ENCODE measurements at places on chromosomes 16 and 17.

DNA sequence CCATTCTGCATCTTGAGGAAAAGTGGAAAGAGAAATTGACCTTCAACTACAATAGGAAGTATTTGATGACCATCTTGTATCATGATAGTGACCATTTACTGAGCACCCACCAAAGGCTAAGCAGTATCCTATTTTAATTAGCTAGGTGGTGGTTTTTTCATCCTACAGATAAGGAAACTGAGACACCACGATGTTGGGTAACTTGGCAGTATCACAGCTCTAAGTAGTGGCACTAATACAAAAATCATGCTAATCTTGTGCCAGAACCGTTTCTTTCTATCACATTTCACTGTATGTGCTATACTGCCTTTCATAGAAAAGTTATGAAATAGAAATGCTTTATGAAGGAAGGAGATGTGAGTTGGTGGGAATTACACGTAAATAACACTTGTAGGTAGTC, 2.3 kb downstream of the EVI2B start:
- H3K27me3 ChIP-seq, result no peaks in the 10 kb centered on the region
- no peak overlapping the region for H3K27ac ChIP-seq
- no peaks in the 10 kb centered on the region for H3K4me1 ChIP-seq
- no peaks in the 10 kb centered on the region for H3K36me3 ChIP-seq
- no peak overlapping the region for H3K4me3 ChIP-seq

- no peaks in the 10 kb centered on the region for H3K4me1 ChIP-seq
- H3K27ac ChIP-seq, result no peak overlapping the region
- no peaks in the 10 kb centered on the region for H3K36me3 ChIP-seq
Observed at GRCh38 chr16:51710186-51710585, 559.1 kb upstream of the SALL1 start.

DNA sequence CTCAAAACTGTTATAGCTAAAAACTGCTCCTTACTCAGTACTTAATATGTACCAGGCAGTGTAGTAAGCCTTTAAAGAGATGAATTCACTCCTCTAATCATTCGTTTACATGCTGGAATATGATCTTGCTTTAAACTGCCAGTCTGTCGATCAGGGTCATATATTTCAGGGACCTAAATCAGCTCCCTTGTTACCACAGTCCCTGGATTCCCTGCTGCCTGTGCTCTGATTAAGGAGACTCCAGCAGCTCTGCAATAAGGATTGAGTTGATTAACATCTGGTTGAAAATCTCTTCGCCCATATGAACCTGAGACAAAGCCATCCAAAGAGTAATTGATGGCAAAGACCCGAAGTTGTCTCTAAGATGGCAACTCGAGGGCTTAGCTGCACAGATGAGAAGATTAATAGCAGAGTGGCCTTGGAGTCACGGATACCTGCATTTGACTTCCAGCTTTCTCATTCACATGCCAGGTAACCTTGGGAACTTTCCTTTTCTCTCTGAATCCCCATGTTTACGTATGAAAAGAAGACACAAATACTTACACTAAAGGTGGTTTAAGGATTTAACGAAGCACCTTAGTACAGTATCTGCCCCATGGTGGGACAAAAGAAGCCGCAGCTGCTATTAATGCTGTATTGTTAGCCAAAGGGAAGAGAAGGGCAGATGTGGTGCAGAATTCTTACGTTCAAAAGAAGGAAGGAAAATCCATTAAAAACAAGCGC, 68.2 kb downstream of the VAT1L start:
- no peak for DNase-seq
- no peak overlapping the region for H3K27ac ChIP-seq
- no peaks in the 10 kb centered on the region for H3K4me1 ChIP-seq
- no peaks in the 10 kb centered on the region for H3K27me3 ChIP-seq

DNA sequence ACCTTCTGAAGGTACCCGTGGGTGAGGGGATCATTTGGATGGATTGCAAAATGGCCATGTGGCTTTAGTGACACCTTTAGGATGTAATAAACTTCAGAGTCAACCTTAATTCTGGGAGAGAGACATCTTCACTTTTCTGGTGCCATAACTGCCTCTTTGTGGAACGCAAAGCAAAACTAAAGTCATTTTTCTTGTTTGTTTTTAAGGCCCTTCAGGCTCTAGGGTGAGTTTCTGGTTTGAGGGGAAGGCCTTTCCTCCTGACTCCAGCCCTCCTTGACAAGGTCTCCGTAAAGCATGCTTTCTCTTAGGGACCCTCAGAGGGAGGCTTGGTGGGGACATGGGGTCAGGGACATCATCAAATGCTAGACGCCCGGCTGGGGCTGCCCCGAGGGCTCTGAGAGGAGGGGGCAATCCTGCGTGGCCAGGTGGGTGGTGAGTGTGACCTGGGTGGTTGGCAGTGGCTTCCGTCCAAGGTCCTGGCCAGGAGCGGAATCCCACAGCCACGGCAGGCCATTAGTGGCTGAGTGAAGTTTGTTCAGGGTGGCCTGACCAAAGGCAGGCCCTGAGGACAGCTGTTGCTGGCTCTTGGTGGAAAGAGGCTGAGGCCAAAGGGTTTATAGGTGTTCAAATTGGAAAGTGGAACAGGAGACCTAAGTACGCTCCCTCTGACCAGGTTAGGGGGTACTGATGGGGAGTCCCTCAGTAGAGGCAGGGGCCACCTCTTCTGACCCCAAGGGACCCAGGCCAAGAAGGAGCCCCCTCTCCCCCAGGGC, 112.2 kb downstream of the METRNL start:
- H3K27me3 ChIP-seq, result no peaks in the 10 kb centered on the region
- H3K36me3 ChIP-seq, result no peaks in the 10 kb centered on the region
- H3K27ac ChIP-seq, result peak overlapping the region; percentile 81
- H3K4me1 ChIP-seq, result peaks cover 64% of the 10 kb centered on the region
- no peak overlapping the region for H3K4me3 ChIP-seq

- no peak for DNase-seq
- no peak overlapping the region for H3K27ac ChIP-seq
- no peaks in the 10 kb centered on the region for H3K27me3 ChIP-seq
- H3K4me3 ChIP-seq, result no peak overlapping the region
- no peaks in the 10 kb centered on the region for H3K36me3 ChIP-seq
Observed at GRCh38 chr17:75821552-75821951, 22.7 kb downstream of the UNC13D start.

GRCh38 chr16:71460236-71460635, 1.8 kb downstream of the ZNF23 start:
- H3K4me1 ChIP-seq, result peaks cover 10% of the 10 kb centered on the region
- peaks cover 15% of the 10 kb centered on the region for H3K36me3 ChIP-seq
- H3K27ac ChIP-seq, result no peak overlapping the region
- DNase-seq, result no peak
- no peaks in the 10 kb centered on the region for H3K27me3 ChIP-seq

- H3K4me1 ChIP-seq, result peaks cover 42% of the 10 kb centered on the region
- no peaks in the 10 kb centered on the region for H3K36me3 ChIP-seq
- no peak overlapping the region for H3K27ac ChIP-seq
- no peak for DNase-seq
- H3K4me3 ChIP-seq, result no peak overlapping the region
Observed at GRCh38 chr17:31692027-31692426, 167.0 kb downstream of the COPRS start.

GRCh38 chr17:81476635-81477034, 36.0 kb downstream of the ACTG1 start:
- DNase-seq, result no peak
- H3K4me1 ChIP-seq, result peaks cover 21% of the 10 kb centered on the region
- H3K36me3 ChIP-seq, result no peaks in the 10 kb centered on the region
- H3K4me3 ChIP-seq, result no peak overlapping the region
- no peaks in the 10 kb centered on the region for H3K27me3 ChIP-seq
- no peak overlapping the region for H3K27ac ChIP-seq

DNA sequence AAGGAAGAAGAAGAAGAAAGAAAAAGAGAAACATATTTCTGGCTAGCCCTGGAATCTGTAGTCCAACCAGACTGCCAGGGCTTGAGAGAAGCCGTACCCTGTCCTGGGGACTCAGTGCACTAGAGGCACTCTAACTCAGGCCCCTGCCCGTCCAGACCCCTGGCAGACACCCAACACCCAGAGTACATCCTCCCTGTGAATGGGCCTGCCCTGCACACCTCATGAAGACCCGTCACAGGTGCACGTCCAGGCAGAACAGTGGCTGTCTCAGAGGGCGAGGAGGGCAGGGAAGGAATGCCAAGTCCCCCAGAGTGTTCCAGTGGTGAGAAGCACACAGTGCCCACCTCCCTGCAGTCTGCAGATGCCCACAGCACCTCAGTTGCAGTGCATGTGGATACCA, 23.0 kb downstream of the MPG start:
- H3K27ac ChIP-seq, result peak overlapping the region; percentile 66
- H3K4me1 ChIP-seq, result peaks cover 32% of the 10 kb centered on the region

- no peak overlapping the region for H3K4me3 ChIP-seq
- H3K4me1 ChIP-seq, result peaks cover 28% of the 10 kb centered on the region
- H3K36me3 ChIP-seq, result no peaks in the 10 kb centered on the region
- DNase-seq, result no peak
- H3K27me3 ChIP-seq, result no peaks in the 10 kb centered on the region
- H3K27ac ChIP-seq, result no peak overlapping the region
Observed at GRCh38 chr17:59722623-59723022, 15.2 kb downstream of the VMP1 start.

- no peaks in the 10 kb centered on the region for H3K36me3 ChIP-seq
- H3K27ac ChIP-seq, result no peak overlapping the region
- no peak overlapping the region for H3K4me3 ChIP-seq
- DNase-seq, result no peak
Observed at GRCh38 chr16:48829336-48830310, 219.6 kb upstream of the N4BP1 start.

DNA sequence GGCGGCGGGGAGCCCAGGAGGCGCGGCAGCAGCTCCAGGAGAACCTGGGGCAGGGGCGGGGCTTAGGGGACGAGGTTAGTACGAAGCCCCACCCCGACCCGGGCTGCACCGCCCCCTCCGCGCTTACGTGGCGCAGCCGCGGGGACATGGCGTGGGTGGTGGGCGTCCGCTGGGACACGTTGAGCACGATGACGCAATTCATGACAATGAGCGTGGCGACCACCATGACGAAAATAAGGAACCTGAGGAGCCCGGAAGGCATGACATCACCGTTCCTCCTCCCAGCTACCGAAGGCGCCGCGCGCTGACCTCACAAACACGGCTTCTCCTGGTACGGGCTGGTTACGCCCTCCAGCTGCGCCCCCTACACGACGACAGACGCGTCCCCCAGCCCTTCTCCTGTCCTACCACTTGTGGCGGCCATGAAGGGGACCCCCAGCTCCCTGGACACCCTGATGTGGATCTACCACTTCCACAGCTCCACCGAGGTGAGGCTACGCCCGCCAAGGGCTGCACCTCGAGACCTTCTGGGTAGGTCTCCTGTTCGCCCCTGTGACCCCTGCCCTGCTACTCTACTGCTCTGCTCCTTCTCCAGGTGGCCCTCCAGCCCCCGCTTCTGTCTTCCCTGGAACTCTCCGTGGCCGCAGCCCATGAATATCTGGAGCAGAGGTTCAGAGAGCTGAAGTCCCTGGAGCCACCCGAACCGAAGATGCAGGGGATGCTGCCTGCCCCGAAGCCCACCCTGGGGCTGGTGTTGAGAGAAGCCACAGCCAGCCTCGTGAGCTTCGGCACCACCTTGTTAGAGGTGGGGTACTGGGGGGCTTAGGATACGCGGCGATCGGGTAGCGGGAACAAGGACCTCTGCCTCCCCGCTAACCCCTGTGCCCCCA, at the start of gene C17orf107:
TSS of gene C17orf107 (plus strand) at position 196 of the 890 bp plus-strand sequence. CDS start at position 423, 227 bp downstream.
- H3K36me3 ChIP-seq, result no peaks in the 10 kb centered on the region
- peaks cover 29% of the 10 kb centered on the region for H3K4me1 ChIP-seq
- peak within 1 kb of the TSS; percentile 50 for H3K4me3 ChIP-seq
- H3K27me3 ChIP-seq, result no peaks in the 10 kb centered on the region
- H3K27ac ChIP-seq, result peak within 1 kb of the TSS; percentile 10

DNA sequence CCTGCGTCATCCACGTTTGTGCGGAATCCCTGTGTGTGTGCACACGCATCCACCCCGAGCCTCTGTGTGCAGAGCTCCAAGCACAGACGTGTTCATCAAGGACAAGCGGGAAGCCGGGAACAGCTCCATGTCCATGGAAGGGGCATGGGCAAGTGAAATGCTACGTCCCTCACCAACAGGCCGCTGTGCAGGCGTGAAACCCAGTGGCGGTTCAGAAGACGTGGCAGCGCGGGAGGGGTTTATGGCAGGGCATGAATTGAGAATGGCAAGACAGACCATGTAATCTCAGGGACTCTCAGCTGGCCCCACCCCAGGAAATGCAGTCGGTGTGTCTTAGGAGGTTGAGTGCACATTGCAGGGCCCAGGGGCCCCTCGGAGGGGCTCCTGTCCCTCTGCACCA, 52.7 kb downstream of the TBC1D16 start:
- no peaks in the 10 kb centered on the region for H3K27me3 ChIP-seq
- peaks cover 31% of the 10 kb centered on the region for H3K4me1 ChIP-seq
- H3K27ac ChIP-seq, result no peak overlapping the region

DNA sequence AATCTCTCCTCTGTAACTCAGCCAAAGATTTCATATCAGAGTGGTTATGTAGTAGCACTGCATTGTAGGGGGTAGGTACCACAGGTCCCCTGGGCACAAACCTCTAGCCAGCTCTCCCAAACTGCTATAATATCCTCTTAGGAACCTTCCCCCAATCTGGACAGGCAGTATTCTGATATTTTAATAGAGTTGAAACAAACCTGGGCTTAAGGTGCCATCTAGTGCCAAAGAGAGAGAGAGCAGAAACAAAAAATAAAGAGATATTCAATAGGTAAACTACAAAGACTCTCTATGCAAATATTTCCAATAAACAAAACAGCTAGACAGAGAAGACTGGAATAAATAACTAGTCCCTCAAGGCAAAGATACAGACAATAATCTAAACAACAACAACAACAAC, 1070.0 kb downstream of the CDH11 start:
- no peaks in the 10 kb centered on the region for H3K36me3 ChIP-seq
- DNase-seq, result no peak
- H3K4me3 ChIP-seq, result no peak overlapping the region
- no peak overlapping the region for H3K27ac ChIP-seq
- H3K4me1 ChIP-seq, result no peaks in the 10 kb centered on the region

GRCh38 chr17:74987418-74987908, at the start of gene CDR2L:
TSS of gene CDR2L (plus strand) at chr17:74987632. CDS start at chr17:74988044, 412 bp downstream.
- H3K27ac ChIP-seq, result peak within 1 kb of the TSS; percentile 96
- H3K36me3 ChIP-seq, result no peaks in the 10 kb centered on the region
- H3K4me1 ChIP-seq, result peaks cover 32% of the 10 kb centered on the region
- H3K27me3 ChIP-seq, result no peaks in the 10 kb centered on the region
- no peak for DNase-seq
- H3K4me3 ChIP-seq, result peak within 1 kb of the TSS; percentile 94

- no peak overlapping the region for H3K4me3 ChIP-seq
- H3K36me3 ChIP-seq, result no peaks in the 10 kb centered on the region
- H3K4me1 ChIP-seq, result no peaks in the 10 kb centered on the region
- DNase-seq, result no peak
Observed at GRCh38 chr17:34354637-34355036, 1.6 kb upstream of the CCL13 start.

DNA sequence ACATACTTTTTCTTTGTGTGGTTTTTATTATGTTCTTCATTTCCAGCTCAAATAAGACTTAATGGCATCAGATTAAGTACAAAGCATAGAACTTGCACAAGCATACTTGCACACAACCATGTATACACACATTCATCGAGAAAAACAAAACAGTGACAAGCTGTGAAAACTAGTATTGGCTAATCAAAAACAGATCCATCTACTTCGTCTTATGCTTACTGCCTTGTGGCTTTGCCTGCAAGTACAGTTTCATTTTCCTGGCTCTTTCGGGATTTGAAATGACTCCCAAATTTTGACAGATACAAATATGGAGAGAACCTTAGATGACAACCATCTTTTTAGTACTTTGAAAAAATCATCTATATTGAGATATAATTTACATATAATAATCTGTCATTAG, 338.3 kb downstream of the BCAS3 start:
- H3K4me1 ChIP-seq, result no peaks in the 10 kb centered on the region
- no peak overlapping the region for H3K4me3 ChIP-seq
- no peak overlapping the region for H3K27ac ChIP-seq

Measured in vagina (tissue), 2 donors.